Tibial nerve (tissue), 4 donors: ENCODE measurements at places on chromosomes 3 and 15.

- H3K4me1 ChIP-seq = peaks cover 29% of the 10 kb centered on the region
- no peak overlapping the region for H3K27ac ChIP-seq
- no peak overlapping the region for H3K4me3 ChIP-seq
- no peaks in the 10 kb centered on the region for H3K27me3 ChIP-seq
Measured at GRCh38 chr3:57956119-57956832, 51.9 kb upstream of the FLNB start.

DNA sequence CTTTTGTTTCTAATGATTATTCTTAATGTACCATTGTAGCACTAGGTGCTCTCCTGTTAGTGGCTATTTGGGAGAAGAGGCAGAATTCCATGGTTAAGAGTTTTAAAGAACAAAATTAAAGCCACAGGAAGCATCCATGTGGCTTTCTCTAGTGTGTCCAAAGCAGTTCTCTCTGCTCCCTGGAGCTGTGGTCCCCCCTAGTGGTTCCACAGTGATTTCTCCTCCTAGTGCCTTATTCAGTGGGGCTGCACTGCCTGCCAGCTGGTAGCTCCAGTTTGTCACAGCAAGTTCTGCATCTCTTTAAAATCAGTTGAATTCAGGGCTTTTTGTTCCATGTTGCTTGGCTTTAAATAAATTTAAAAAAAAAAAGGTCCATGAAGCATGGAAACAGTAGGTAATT lies 39.6 kb upstream of the FAM98B start:
- no peaks in the 10 kb centered on the region for H3K36me3 ChIP-seq
- no peaks in the 10 kb centered on the region for H3K27me3 ChIP-seq
- no peaks in the 10 kb centered on the region for H3K4me1 ChIP-seq

DNA sequence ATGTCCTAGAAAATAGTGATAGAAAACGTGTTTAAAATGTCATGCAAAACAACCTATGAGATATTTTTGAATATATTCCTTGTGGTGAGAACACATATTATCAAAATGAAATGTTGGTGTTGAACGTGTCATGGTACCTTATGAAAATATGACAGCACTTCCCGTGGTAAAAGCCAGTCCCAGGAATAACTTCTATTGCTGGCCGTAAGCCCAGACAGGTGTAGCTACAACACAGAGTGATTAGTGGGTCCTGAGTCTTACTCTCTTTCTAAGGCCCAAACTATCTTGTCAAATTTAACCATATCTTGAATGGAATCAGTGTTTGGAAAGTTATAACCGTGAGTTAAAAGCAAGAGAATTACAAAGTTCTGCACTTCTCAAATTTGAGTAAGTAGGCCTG lies 24.1 kb downstream of the RARB start:
- H3K27ac ChIP-seq = no peak overlapping the region
- no peak overlapping the region for H3K4me3 ChIP-seq
- H3K4me1 ChIP-seq = peaks cover 23% of the 10 kb centered on the region
- DNase-seq = no peak

DNA sequence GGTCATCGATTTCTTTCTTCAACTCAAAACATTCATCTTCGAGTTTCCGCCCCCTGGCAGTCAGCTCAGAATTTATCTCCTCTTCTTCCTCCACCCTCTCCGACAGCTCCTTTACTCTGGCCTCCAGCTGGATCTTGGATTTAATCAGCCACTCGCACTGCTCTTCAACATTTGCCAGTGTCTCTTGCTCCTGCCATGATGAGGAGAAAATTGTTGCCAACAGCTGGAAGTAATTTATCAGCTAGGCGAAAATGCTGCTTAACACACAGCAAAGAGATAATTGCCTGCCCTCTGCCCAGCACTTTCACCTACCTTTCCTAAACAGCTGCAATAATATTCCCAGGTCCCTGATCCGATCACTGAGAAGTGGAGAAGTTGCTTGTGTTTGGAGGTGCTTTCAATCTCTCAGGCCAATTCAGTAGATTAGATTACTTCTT lies 69.3 kb downstream of the MYH15 start:
- H3K4me3 ChIP-seq = no peak overlapping the region
- no peak for DNase-seq
- H3K36me3 ChIP-seq = no peaks in the 10 kb centered on the region
- no peaks in the 10 kb centered on the region for H3K4me1 ChIP-seq

- H3K4me3 ChIP-seq = no peak overlapping the region
- H3K4me1 ChIP-seq = no peaks in the 10 kb centered on the region
- no peaks in the 10 kb centered on the region for H3K36me3 ChIP-seq
- H3K27ac ChIP-seq = no peak overlapping the region
Measured at GRCh38 chr15:37973856-37974255, 39.4 kb downstream of the TMCO5A start.

DNA sequence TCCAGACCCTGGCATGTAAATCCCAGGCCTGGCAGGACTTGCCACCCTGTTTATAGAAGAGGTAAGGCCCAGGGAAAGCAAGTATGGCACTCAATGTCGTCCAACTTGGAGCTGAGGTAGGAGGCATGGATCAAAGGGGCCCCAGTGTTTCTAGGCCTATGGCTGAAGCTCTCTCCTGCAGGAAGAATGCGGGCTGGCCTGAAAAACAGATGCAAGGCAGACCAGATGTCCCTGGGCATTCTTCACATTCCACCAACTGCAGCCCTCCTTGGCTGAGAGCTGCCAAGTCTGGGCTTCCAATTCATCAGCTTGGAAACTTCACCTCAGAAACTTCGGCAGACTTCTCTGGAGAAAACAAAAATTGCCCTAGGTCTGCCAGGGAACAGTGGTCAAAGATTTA lies 22.2 kb downstream of the MESD start:
- H3K4me1 ChIP-seq = no peaks in the 10 kb centered on the region
- H3K27me3 ChIP-seq = no peaks in the 10 kb centered on the region
- H3K36me3 ChIP-seq = peaks cover 46% of the 10 kb centered on the region

- no peak overlapping the region for H3K27ac ChIP-seq
- H3K36me3 ChIP-seq = no peaks in the 10 kb centered on the region
- no peak overlapping the region for H3K4me3 ChIP-seq
- no peaks in the 10 kb centered on the region for H3K4me1 ChIP-seq
- no peaks in the 10 kb centered on the region for H3K27me3 ChIP-seq
- DNase-seq = no peak
Measured at GRCh38 chr3:146594843-146595482, 10.2 kb downstream of the PLSCR5 start.

GRCh38 chr3:25476639-25477038 lies 48.6 kb downstream of the RARB start:
- H3K4me1 ChIP-seq = no peaks in the 10 kb centered on the region
- no peaks in the 10 kb centered on the region for H3K36me3 ChIP-seq
- no peak overlapping the region for H3K27ac ChIP-seq
- no peak for DNase-seq

DNA sequence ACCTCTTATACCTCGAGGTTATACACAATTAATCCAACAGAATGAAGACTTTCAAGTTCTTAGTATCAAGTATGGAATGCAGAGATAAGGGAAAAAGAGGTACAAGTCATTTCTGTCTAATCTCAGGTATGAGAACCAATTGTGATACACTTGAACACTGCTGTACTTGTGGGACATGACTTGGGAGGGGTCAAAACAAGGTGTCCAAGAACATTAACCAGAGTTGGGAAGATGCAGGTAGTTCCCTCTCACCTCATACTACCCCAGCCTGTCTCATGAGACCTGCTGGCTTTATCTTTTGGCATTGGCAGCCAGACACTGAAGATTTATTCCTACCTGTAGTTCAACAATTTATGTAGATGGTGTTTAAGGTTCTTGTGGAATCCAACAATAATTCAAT lies 209.7 kb downstream of the NR1D2 start:
- no peak overlapping the region for H3K4me3 ChIP-seq
- no peak overlapping the region for H3K27ac ChIP-seq
- no peak for DNase-seq
- H3K36me3 ChIP-seq = no peaks in the 10 kb centered on the region
- no peaks in the 10 kb centered on the region for H3K27me3 ChIP-seq

DNA sequence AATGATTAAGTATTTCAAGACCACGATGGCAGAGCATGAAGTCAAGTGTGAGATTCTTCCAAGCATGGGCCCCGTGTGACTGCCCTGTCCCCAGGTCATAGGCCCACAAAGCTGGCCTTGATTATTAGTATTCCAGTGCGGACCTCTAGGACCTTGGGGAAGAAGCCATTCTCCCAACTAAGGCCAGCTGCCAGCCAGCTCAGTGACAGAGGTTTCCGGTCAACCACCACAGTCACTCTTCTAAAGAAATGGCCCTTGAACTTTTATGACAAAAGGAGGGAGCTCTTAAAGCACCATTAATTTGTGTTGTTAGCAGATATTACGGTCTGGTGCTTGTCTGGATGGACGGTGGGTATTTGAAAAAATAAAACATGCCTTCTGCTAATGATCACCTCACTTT lies 28.0 kb downstream of the FAM3D start:
- H3K27ac ChIP-seq = no peak overlapping the region
- H3K4me1 ChIP-seq = no peaks in the 10 kb centered on the region
- H3K36me3 ChIP-seq = no peaks in the 10 kb centered on the region
- H3K27me3 ChIP-seq = no peaks in the 10 kb centered on the region

DNA sequence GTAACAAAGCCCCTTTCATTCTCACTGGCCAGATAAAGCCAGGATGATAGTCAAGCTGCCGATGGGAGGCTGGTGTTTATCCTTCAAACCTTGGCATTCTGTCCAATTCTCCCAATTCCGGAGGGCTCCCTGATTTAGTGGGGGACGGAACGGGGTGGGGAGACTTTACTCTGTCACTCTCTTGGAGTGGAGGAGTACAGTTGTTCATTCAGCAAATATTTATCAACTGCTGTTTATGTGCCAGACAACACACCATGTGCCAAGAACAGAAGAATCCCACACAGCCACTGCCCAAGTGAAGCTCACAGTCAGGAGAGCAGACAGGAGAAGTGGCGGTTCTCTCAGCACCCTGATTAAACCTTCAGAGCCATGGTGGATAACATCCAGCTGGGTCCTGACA lies 63.3 kb downstream of the WNT5A start:
- no peak overlapping the region for H3K4me3 ChIP-seq
- DNase-seq = no peak
- no peaks in the 10 kb centered on the region for H3K36me3 ChIP-seq
- H3K4me1 ChIP-seq = no peaks in the 10 kb centered on the region
